M059J (cell line): ENCODE measurements at places on chromosomes 1 and 21.

DNA sequence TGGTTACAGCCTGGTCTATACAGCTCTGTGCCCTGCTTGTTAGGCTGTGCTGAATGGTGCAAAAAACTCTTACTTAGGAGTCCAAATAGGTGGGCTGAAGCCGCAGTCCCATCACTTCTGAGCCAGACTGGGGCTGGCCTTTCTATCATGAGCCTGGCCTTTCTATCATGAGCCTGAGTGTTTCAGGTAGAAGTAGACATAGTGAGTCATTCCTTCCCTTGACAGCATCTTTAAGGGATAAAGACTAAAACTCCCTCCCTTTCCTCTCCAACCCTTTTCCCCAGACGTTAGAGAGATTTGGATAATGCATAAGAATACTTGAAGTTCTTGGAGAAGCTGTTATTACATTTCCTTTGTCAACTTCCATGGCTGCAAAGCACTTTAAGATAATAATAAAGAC is 46.5 kb upstream of the PARP1 start:
- no peak for DNase-seq

DNA sequence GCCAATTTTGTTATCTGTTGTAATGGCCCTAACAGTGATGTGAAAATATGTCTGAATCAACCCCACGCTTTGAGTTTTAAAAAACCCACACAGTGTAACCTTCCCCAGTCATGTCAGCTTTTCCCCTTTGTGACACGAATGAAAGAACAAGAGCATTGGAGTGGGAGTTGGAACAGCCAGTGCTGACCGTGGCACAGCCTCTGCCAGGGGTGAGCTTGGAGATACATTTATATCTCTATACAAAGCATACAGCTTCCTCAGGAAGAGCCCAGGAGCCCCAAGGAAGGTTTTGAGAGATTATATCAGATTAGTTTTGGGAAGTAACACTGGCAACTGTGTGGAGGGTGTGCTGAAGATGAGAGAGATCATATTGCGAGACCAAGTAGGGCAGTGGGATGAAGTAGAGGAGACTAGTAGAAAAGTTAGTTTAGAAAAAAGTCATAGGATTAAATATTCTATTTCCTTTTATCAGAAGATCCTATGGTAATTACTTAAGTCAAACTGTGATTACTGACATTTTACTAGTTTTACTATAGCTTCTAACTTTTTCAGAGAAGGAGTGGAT is 15.9 kb downstream of the LRRC8B start:
- no peak for DNase-seq

GRCh38 chr1:49306507-49307070 is 529.9 kb upstream of the BEND5 start:
- no peak for DNase-seq

GRCh38 chr21:45737485-45738166 is 94.1 kb downstream of the PCBP3 start:
- DNase-seq, result no peak

DNA sequence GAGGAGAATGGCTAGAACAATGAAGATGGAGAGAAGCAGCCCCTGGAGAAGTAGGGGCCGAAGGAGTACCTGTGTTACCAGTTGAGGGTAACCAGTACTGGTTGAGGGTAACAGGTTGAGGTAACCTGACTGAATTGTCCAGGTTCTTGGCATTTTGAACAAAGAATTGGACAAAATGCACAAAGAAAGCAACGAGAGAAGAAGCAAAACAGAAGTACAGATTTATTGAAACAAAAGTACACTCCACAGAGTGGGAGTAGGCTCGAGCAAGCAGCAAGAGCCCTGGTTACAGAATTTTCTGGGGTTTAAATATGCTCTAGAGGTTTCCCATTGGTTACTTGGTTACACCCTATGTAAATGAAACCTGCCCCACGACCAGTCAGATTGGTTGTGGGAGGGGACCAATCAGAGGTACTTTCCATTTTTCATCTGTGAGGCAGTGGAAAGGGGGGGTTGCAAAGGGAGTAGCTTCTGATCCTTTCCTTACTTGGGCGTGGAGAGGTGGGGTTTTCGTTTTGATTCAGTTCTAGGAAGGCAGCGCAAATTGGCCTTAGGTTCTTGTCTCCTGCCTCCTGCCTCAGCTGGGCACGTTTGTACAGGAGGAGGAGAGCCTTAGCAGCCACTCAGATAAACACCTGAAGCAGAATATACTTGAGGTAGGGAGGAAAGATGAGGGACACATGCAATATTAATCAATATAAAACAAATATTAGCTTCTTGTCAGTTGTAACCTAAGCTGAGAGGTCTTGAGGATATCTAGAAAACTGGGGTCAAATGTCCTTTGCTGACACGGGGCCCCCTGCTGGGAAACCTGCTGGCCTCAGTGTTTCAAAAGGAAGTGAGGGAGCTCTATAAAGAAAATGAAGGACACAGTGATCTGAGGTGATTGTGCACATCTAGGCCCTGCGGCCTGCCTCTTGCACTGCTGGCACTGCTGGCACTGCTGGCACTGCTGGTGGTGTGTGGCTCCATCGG is 14.3 kb upstream of the LSM10 start:
- DNase-seq, result peak; percentile 46

DNA sequence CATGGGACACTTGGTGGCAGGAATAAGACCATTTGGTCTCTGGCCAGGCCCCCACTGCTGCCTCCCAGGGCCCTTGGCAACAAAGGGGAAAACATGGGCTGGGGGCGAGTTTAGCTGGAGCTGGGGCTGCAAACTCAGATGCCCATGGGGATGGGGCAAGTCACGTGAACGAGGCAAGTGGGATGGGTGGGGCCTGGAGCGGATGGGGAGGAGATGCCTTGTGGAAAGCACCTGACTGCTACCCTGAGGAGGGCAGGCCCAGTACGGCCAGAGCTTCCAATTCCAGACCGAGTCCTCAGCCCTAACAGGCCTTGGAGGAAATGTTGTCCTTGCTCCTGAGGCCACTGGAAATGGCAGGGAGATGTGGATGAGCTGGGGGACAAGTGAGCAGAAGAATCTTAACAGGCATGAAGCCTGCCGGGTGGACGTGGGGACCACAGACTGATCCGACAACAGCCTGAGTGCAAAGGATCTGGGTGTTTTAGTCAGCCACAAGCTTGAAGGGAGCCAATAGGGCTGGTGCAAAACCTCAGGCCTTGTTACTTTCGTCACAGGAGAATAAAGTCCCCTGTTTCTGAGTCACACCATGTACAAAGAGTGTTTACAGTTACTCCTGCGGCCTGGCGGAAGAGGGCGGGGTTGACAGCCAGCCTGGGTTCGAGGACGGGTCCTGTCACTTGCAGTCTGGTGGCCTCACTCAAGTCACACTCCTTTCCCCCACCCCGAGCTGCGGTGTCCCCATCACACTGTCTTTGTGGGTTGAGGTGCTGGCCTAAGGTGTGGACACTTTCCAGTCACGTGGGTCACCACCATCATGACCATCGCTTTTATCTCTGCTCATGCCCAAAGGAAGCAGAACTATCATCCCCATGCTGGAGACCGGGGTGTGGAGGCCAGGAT is 19.1 kb downstream of the RUNX3 start:
- peak; percentile 94 for DNase-seq
